ENCODE measurements at places on chromosomes 3 and 15. TPM values are rescaled to one million over a fixed set of nuclear protein-coding genes. Genes with fewer than 3 reads are reported as not detected.

The SHC4 gene
- total RNA-seq, result 0.57 TPM

The HRG gene
- total RNA-seq, result not detected

The TTC21A gene
- 1.3 TPM for total RNA-seq

The PPP1R14D gene
- total RNA-seq, result not detected

The DTX3L gene
- total RNA-seq, result 14.2 TPM

The APOD gene
- total RNA-seq, result 8.9 TPM

The CCR5 gene
- total RNA-seq, result not detected

The BCL2A1 gene
- not detected for total RNA-seq

The IRAK2 gene
- total RNA-seq, result 44.3 TPM

The APBA2 gene
- 3.1 TPM for total RNA-seq

The LYZL4 gene
- not detected for total RNA-seq

The CHMP2B gene
- total RNA-seq, result 10.8 TPM

The GATA2 gene
- 12.6 TPM for total RNA-seq

The HIGD2B gene
- not detected for total RNA-seq

The C3orf20 gene
- not detected for total RNA-seq

The FMN1 gene
- 0.25 TPM for total RNA-seq

The ACOX2 gene
- total RNA-seq, result 4.9 TPM

The CLDN16 gene
- 0.06 TPM for total RNA-seq

The SLC9C1 gene
- total RNA-seq, result 0.13 TPM

The OR5H1 gene
- total RNA-seq, result not detected

The SCAANT1 gene
- not detected for total RNA-seq

The ETV5 gene
- total RNA-seq, result 9.9 TPM

The SIDT1 gene
- total RNA-seq, result not detected

The ECE2 gene
- total RNA-seq, result not detected

The FBXO45 gene
- total RNA-seq, result 8.7 TPM

The CNTN4 gene
- not detected for total RNA-seq

The CHRNA5 gene
- 2.6 TPM for total RNA-seq

The TRIM42 gene
- not detected for total RNA-seq

The SH3GL3 gene
- total RNA-seq, result not detected

The GABRR3 gene
- not detected for total RNA-seq

The SMAD6 gene
- 3.9 TPM for total RNA-seq

The MST1R gene
- 1.0 TPM for total RNA-seq

The ABHD6 gene
- 13.3 TPM for total RNA-seq

The AP3B2 gene
- not detected for total RNA-seq

The INSYN1 gene
- total RNA-seq, result 0.13 TPM

The CCR3 gene
- total RNA-seq, result not detected

The FOXL2NB gene
- not detected for total RNA-seq

The KCNMB2 gene
- not detected for total RNA-seq

The P2RY14 gene
- not detected for total RNA-seq

The SGO1 gene
- total RNA-seq, result 4.0 TPM

The CMC1 gene
- 4.7 TPM for total RNA-seq

The NEK11 gene
- 1.9 TPM for total RNA-seq

The LDHAL6B gene
- total RNA-seq, result not detected

The PLA2G4D gene
- not detected for total RNA-seq

The ACKR2 gene
- 0.16 TPM for total RNA-seq

The SLC2A2 gene
- not detected for total RNA-seq

The STAB1 gene
- total RNA-seq, result 173 TPM

The IGF1R gene
- total RNA-seq, result 90.9 TPM

The MYEF2 gene
- 7.0 TPM for total RNA-seq

The TTLL13 gene
- total RNA-seq, result 0.06 TPM

The LEKR1 gene
- total RNA-seq, result 0.49 TPM

The SLC22A14 gene
- total RNA-seq, result 0.31 TPM
